Stimulated activated CD8-positive, alpha-beta memory T cell treated with anti-CD3 and anti-CD28 coated beads, Interleukin-7, amount 100 ng/mL, for 1 hour (primary cell): ENCODE measurements at places on chromosomes 3 and 15.
A peak's percentile ranks its signal among the peaks of the same experiment; 100 is the strongest.

DNA sequence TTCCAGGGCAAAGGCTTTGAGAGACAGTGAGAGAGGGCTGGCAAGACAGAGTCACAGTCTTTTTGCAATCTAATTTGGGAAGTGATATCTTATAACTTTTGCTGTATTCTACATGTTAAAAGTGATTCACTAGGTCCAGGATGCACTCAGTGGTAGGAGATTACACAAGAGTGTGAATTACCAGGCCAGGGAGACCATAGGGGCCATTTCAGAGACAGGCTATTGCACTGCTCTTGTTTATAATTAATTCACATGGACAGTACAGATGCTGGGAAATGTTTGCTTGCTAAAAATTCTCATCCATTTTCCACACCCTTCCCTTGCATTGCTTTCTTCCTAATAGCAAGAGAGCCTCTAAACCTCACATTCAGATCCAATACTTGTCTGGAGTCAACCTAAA lies 22.6 kb upstream of the POMGNT2 start:
- DNase-seq: no peak

- DNase-seq: no peak
Observed at GRCh38 chr15:93048759-93049161, 40.3 kb downstream of the RGMA start.

DNA sequence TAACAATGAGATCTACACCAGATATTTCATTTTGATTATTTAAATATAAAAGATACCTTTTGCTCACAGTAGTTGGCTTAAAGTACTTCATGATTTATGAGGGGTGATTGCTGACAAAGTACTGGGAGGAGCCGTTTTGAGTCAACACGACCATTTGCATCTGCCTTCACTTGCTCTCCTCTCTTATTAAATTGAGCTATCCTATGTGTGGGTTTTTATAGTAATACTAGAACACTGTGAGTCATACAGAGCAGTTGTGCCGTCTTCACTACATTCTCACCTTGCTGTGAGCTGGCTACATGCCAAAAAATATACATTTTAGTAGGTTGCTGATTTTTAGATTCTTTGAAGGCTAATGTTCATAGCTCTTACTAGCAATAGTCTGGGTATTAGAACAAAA lies 161.2 kb downstream of the ALCAM start:
- no peak for DNase-seq

GRCh38 chr3:178522200-178523052 lies 13.8 kb upstream of the KCNMB2 start:
- DNase-seq: no peak

- no peak for DNase-seq
Observed at GRCh38 chr3:67654844-67655177, 399 bp upstream of the SUCLG2 start.

- no peak for DNase-seq
Observed at GRCh38 chr3:52240886-52241370, 2.0 kb upstream of the TWF2 start.

- no peak for DNase-seq
Observed at GRCh38 chr3:171023566-171023965, 3.0 kb downstream of the SLC2A2 start.

- DNase-seq: no peak
Observed at GRCh38 chr3:31960793-31961431, 20.1 kb downstream of the OSBPL10 start.

- no peak for DNase-seq
Observed at GRCh38 chr15:73323374-73323955, 45.3 kb downstream of the HCN4 start.

GRCh38 chr3:196179380-196180308 lies 31.6 kb downstream of the ZDHHC19 start:
- peak; percentile 68 for DNase-seq

DNA sequence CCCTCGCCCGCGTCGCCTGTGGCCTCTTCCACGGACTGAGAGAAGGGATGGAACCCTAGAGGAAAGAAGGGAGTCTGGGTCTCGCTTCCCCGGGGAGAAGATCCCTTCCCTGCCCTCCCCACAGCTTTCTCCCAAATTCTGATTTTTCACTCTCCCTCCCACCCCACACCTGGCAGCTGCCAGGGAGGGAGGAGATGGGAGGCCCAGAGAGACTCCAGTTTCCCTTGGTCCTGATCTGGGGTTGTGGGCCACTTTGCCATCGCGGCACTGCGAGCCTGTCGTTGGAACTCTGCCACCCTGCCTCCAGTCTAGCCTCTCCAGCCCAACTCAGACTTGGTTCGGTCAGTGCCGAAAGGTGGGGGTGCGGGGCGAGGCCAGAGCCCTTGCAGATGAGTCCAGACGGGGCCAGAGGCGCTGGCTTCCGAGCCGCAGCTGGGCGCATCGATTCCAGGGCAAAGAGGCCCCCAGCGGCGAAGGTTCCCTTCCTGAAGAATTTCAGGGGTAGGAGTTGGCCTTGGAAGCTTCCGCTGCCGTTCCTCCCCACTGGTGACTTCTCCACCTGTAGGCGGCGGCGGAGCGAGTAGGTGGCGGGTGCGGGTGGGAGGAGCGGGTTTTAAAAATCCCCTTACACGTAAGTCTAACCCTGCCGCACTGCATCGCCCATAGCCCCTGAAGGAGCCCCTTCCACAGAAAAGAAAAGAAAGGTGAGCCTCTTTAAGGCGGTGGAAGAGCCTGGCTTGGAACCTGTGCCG lies 5.2 kb downstream of the WNT5A start:
- no peak for DNase-seq

DNA sequence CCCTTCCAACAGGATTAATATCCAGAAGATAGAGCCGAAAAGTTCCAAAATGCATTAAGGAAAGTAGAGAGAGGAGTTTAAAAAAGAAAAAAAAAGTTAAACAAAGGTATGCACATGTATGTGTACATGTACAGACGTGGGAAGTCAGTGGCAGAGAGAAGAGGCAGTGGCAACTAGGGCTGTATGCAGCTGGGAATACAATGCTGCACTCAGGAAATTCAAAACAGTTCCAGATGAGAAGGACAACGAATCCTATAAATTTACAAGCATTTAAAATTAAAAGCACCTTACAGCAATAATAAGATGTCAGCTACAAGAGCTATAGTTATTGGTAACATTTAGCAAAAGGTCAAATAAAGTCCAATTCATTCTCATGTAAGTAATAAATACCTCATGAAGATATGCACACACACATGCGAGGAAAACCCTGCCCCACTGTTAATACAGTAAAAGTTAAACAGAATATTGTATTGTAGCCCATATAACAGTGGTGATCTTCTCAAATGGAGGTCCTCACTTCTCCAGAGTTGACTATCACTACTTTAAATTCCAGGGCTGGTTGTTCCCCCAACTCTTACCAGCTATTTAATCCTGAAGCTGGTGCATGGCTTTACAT lies 18.2 kb downstream of the MRPL3 start:
- DNase-seq: no peak

DNA sequence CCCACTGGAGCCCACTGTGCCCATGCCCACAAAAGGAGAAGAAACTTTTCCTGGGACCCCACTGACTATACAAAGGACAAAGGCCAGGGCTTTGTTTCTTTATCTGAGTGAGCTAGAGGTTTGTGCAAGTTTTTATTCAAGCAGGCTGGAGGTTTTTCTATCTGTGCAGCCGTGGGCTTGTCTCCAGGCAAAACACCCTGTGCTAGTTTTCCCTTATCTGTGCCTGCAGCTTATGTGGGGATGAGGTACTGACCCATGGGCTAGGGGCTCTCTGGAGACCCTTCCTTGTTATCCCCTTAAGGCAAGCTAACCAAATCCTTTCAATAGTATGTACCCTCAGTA lies 545.5 kb downstream of the ZPLD1 start:
- no peak for DNase-seq

- DNase-seq: no peak
Observed at GRCh38 chr3:52221563-52222318, 3.7 kb downstream of the TLR9 start.

DNA sequence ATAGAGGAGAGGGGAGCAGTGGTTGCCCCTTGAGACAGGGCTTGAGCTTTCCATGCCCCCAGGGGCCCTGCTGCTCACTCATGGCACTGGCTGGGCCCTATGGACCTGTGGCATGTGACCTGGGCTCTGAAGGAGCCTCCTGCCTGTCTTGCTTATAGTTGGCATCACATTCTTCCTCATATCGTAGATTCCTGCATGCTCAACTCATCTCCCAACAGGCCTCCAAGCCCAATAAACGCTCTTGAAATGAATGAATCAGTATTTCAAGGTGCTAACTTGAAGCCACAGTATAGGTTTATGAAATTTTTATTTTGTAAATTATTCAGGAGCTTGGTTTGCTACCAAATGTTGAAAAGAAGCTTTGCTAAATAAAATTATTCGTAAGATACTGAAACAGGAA lies 93.3 kb upstream of the SLC7A14 start:
- DNase-seq: no peak

GRCh38 chr15:48981941-48982340 lies 18.2 kb upstream of the SHC4 start:
- DNase-seq: no peak

- DNase-seq: no peak
Observed at GRCh38 chr15:93283854-93284253, 194.8 kb upstream of the RGMA start.
